ENCODE measurements at places on chromosomes 13 and 19. TPM values are rescaled to one million over a fixed set of nuclear protein-coding genes. Genes with fewer than 3 reads are reported as not detected.

The HS6ST3 gene
- total RNA-seq = not detected

DNA sequence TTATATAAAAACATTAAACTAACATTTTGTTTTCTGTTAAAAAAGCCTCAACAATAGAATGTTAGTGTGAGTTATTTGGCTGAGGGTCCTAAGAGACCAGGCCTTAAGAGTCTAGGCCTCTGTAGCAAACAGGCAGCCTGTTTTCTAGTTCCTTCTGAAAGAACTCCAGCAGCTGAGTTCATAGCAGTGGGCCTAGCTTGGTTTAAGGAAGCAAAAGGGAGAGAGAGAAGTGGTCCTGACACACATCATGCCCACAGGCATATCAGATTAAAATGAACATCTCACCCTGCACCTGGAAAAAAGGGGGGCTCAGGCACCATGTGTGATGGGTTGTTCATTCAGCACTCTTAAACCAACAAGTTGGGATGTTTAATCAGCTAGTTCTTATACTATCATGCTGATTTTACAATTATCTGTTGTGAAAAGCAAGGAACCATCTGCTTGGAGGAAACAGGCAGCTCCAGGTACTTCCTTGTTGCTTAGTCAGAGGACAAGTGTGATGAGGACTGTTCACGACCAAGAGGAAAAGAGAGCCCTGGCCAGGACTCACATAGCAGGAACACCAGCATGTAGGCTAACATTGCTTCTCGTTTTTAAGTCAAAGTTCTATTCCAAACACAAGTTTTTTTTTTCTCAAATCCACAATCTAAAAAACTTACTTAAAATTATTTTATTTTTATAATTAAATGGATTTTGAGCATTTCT is 81.3 kb upstream of the FRY start:
- no peak for DNase-seq
- H3K4me3 ChIP-seq = no peak overlapping the region
- H3K27me3 ChIP-seq = peaks cover 3% of the 10 kb centered on the region
- no peaks in the 10 kb centered on the region for H3K36me3 ChIP-seq

The POLD1 gene
- total RNA-seq = 39.9 TPM

DNA sequence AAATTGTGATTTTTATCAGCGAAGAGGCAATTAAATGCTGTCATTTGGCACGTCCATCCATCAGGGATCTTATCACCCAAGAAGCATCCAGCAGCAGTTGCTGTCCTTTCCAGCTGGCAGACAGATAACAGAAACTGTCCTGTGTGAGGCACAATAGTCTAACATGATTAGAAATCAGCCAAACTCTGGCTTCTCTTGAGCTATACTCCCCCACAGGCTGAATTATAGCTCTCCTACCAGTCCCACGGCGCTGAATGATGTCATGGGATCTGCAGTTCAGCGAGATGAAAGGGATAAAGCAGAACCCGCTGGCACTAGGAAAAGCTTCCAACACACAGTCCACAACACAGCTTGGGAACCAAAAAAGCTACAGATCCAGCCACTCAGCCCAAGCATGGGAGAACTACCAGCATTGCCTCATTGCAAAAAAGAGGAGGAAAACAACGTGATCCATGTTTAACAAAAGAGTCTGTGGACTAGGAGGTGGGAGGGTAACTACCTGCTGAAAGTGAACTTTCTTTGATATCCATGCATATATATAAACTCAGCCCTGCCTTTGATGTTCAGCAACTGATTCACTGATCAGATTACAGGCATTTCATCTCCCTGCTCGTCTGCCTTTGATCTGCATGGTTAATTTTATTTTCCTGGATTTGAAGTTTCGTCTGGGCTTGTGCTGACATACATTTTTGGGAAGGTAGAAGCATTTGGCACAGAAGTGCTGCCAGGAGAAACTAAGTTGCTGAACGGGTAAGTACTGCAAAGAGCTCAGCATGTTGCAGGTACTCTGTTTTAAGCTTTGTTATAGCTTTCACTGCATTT is at the start of gene TNFRSF19:
TSS of gene TNFRSF19 (plus strand) at position 314 of the 822 bp plus-strand sequence. CDS start 19,772 bp downstream, outside the sequence.
- DNase-seq = peak; percentile 84
- peak within 1 kb of the TSS; percentile 80 for H3K27ac ChIP-seq
- H3K4me1 ChIP-seq = peaks cover 30% of the 10 kb centered on the region

- peaks cover 2% of the 10 kb centered on the region for H3K27me3 ChIP-seq
- no peaks in the 10 kb centered on the region for H3K36me3 ChIP-seq
- peak overlapping the region; percentile 13 for H3K27ac ChIP-seq
- H3K4me1 ChIP-seq = peaks cover 30% of the 10 kb centered on the region
Observed at GRCh38 chr19:38289955-38290354, 14.1 kb upstream of the C19orf33 start.

The RFPL4AL1 gene
- total RNA-seq = not detected

DNA sequence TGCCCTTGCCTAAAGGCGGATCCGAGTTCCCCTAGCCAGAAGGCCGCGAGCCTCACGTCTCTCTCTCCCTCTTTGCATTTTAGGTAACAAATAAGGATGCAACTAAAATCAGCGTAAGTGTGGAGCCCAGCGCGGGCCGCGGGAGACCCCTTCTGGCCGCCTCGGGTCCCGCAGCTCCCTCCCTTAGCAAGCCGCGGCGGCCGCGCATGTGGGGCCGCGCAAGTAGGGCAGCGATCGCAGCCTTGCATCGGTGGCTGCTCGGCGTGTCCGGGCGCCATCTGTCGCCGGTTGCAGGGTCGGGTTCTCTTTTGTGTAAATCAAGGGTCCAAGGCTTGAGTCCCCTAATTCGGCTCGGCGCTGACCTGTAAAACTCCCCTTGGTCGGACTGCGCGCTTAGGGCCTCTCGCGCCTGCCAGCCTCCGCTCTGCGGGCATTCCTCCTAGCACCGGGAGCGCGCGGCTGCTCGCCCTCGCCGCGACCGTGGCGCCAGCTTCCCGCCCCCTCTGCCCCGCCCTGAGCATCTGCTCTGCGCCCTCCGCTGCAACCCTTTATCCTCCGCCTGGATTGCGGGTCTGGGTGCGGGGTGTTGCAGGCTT is 2.7 kb downstream of the VSTM2B start:
- peak; percentile 12 for DNase-seq
- H3K4me1 ChIP-seq = no peaks in the 10 kb centered on the region
- H3K36me3 ChIP-seq = no peaks in the 10 kb centered on the region
- H3K27me3 ChIP-seq = peaks cover 33% of the 10 kb centered on the region

- DNase-seq = no peak
- no peak overlapping the region for H3K27ac ChIP-seq
- no peaks in the 10 kb centered on the region for H3K4me1 ChIP-seq
- 0 out of 2 replicates have a peak, but pooled peaks cover 5% of the 10 kb centered on the region for H3K36me3 ChIP-seq
- H3K27me3 ChIP-seq = no peaks in the 10 kb centered on the region
Observed at GRCh38 chr13:111488486-111489132, 168.2 kb downstream of the TEX29 start.

DNA sequence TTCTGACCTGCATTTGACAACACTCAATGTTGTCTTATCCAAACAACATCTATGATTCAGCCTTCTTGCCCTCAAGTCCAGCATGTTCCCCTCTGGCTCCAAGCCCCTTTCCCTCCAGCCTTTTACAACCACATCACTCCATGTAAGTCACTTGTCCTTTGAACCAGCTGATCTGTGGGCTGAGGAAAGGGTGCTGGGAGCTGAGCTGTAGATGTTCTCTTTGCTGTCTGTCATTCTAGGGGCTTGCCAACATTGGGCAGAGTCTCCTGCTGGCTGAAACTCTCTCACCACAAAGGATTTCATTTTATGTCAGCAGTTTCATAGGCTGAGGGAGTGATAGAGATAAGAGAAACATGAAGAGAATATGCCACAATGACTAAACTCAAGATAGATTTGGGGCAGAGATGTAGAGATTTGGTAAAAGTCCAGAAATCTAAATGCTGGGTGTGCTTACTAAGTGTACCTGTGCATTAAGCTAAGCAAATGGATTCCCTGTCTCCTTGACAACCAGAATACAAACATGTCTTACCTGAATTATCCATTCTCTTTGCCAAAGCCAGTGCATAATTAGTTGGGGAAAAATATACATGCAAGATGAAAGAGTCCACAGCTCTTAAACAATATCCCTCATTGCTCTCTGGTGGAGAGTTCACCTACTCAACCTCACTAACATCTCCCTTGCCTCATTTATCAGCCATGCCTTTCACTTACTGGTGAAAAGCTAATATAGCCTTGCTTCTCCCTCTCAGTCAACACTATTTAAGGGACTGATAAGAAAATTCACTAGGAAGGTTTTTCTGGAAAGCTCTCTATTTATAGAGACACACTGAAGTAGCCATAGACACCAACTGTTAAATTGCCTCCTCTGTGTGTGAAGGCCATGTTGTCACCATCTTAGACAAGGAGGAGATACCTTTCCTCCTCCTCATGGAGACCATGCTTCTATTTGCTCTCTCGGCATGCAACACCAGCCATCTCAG is 175.5 kb upstream of the SERP2 start:
- H3K27me3 ChIP-seq = peaks cover 25% of the 10 kb centered on the region
- no peaks in the 10 kb centered on the region for H3K36me3 ChIP-seq
- peaks cover 7% of the 10 kb centered on the region for H3K4me1 ChIP-seq
- DNase-seq = no peak
- no peak overlapping the region for H3K27ac ChIP-seq

The NCR1 gene
- total RNA-seq = not detected

DNA sequence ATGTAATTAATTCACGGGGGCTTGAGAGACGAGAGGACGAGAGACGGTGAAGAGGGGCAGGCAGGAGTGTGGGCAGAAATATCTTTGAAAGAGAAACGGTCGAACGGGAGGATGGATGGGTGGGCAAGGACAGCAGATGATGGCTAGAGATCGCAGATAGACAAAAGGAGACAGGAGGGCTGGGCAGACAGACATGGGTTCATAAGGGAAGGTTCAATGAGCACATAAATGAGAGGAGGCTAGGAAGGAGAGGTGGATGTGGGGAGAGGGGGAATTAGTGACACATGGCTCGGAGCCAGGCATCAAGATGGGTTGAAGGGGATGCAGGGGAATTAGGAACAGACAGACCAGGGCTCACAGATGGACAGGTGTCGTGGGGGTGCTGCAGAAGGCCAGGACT is 1.1 kb downstream of the SYT3 start:
- H3K27me3 ChIP-seq = peaks cover 37% of the 10 kb centered on the region
- no peak overlapping the region for H3K4me3 ChIP-seq
- no peak for DNase-seq
- H3K4me1 ChIP-seq = no peaks in the 10 kb centered on the region
- H3K27ac ChIP-seq = no peak overlapping the region

The NOTCH3 gene
- total RNA-seq = 13.8 TPM

DNA sequence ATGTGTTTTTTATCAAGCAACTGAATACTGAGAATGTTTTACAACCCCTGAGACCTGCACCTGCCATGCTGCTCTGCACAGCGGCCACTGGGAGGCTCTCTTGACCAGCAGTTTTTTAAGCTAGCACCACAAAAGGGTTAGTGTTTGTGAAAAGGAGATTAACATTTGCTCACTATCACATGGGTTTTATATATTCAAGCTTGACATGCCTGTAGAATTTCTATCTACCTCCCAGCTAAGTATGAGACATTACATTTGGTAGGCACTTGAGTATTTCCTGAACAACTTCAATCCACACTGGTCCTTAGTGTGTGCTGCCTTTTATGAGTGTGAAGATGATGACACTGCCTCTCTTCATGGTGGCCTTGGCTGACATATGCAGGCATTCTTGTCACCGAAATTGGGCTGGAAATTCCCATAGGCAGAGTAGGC is 1238.9 kb downstream of the UQCRFS1 start:
- peak; percentile 5 for DNase-seq
- no peaks in the 10 kb centered on the region for H3K36me3 ChIP-seq
- no peaks in the 10 kb centered on the region for H3K27me3 ChIP-seq
- H3K4me3 ChIP-seq = no peak overlapping the region
- no peak overlapping the region for H3K27ac ChIP-seq
- H3K4me1 ChIP-seq = peaks cover 11% of the 10 kb centered on the region

The SIGLEC12 gene
- not detected for total RNA-seq

- H3K4me3 ChIP-seq = no peak overlapping the region
- H3K4me1 ChIP-seq = peaks cover 7% of the 10 kb centered on the region
- no peak for DNase-seq
- H3K27ac ChIP-seq = no peak overlapping the region
Observed at GRCh38 chr13:98599502-98600328, 22.8 kb upstream of the STK24 start.

- no peaks in the 10 kb centered on the region for H3K36me3 ChIP-seq
- peak overlapping the region; percentile 65 for H3K27ac ChIP-seq
- H3K4me3 ChIP-seq = peak overlapping the region; percentile 92
- H3K27me3 ChIP-seq = no peaks in the 10 kb centered on the region
- no peak for DNase-seq
- H3K4me1 ChIP-seq = peaks cover 61% of the 10 kb centered on the region
Observed at GRCh38 chr13:32031815-32032370, 319 bp downstream of the FRY start.

- H3K27me3 ChIP-seq = no peaks in the 10 kb centered on the region
- peak overlapping the region; percentile 97 for H3K27ac ChIP-seq
- H3K4me1 ChIP-seq = peaks cover 55% of the 10 kb centered on the region
- DNase-seq = peak; percentile 28
Observed at GRCh38 chr19:34173193-34173956, 1.1 kb downstream of the LSM14A start.

DNA sequence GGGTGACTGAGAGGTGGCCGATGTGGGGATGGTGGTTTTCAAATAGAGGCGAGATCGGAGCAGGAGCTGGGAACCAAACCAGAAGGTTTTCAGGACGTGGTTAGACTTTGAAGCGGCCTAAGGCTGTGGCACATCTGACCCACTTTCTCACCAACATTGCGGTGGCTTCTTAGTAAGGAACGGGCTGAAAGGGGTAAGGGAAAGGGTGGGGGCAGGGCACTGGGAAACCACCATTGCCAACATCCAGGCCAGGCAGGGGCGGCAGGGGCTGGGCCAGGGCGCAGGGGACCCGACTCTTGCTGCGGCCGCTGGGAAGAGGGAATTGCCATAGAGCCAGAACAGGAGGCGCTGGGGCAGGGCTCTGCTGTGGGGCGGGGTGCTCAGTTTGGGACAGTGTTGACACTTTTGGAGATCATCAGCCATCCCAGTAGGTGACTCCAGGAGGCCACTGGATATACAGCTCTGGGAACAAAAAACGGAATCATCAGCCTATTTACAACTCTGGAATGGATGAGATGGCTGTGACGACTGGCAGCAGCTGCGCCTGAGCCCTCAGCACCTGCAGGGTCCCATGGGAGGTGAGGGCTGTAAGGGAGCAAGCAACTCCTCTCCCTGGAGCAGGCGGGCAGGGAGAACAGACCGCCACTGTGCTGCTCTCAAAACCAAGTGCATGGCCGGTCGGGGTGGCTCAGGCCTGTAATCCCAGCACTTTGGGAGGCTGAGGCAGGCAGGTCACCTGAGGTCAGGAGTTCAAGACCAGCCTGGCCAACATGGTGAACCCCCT is 52.2 kb downstream of the IRS2 start:
- DNase-seq = no peak
- H3K4me1 ChIP-seq = peaks cover 18% of the 10 kb centered on the region
- no peak overlapping the region for H3K4me3 ChIP-seq
- no peak overlapping the region for H3K27ac ChIP-seq

The ZNF460 gene
- 21.9 TPM for total RNA-seq

- no peaks in the 10 kb centered on the region for H3K36me3 ChIP-seq
- H3K27me3 ChIP-seq = no peaks in the 10 kb centered on the region
- DNase-seq = no peak
- H3K27ac ChIP-seq = no peak overlapping the region
Observed at GRCh38 chr13:49938921-49939320, 2.8 kb upstream of the SPRYD7 start.

GRCh38 chr13:49840266-49840665 is 47.8 kb upstream of the KPNA3 start:
- no peaks in the 10 kb centered on the region for H3K36me3 ChIP-seq
- H3K4me3 ChIP-seq = no peak overlapping the region
- no peak for DNase-seq

GRCh38 chr13:23724196-23724970 is 154.2 kb downstream of the TNFRSF19 start:
- H3K27ac ChIP-seq = peak overlapping the region; percentile 55
- H3K4me3 ChIP-seq = no peak overlapping the region
- no peaks in the 10 kb centered on the region for H3K27me3 ChIP-seq
- peak; percentile 22 for DNase-seq
- H3K4me1 ChIP-seq = peaks cover 31% of the 10 kb centered on the region

Measured in HFFc6 (cell line).